Mesothelial cell of epicardium (in vitro differentiated cells): ENCODE measurements at places on chromosomes 2 and 18. TPM values are rescaled to one million over a fixed set of nuclear protein-coding genes. Genes with fewer than 3 reads are reported as not detected.

Gene FEV
- 0.16 to 0.29 TPM (median 0.22 TPM) in 3 replicates for total RNA-seq

Gene RAB17
- 10.6 to 12.7 TPM (median 11.0 TPM) in 3 replicates for total RNA-seq

Gene HTR2B
- total RNA-seq: 2.6 to 3.7 TPM (median 3.4 TPM) in 3 replicates

Gene KIAA2012
- total RNA-seq: 0.24 to 0.45 TPM (median 0.25 TPM) in 3 replicates

Gene POMC
- total RNA-seq: 0.29 TPM in 1 of 3 replicates, not detected in the others

Gene IL37
- total RNA-seq: not detected in 3 replicates

Gene TMEM17
- total RNA-seq: 4.1 to 4.7 TPM (median 4.2 TPM) in 3 replicates

Gene OSR1
- total RNA-seq: 23.4 to 27.8 TPM (median 26.0 TPM) in 3 replicates
